ENCODE measurements at places on chromosomes 3 and 15. TPM values are rescaled to one million over a fixed set of nuclear protein-coding genes. Genes with fewer than 3 reads are reported as not detected.

GRCh38 chr3:152376351-152377183, 107.8 kb downstream of the MBNL1 start:
- no peak overlapping the region for H3K27ac ChIP-seq
- no peak overlapping the region for H3K4me3 ChIP-seq
- peaks cover 4% of the 10 kb centered on the region for H3K4me1 ChIP-seq
- H3K27me3 ChIP-seq, result no peaks in the 10 kb centered on the region

GRCh38 chr3:11699083-11699427, 55.3 kb upstream of the VGLL4 start:
- H3K4me1 ChIP-seq, result peaks cover 12% of the 10 kb centered on the region
- no peak overlapping the region for H3K4me3 ChIP-seq
- DNase-seq, result no peak
- H3K36me3 ChIP-seq, result no peaks in the 10 kb centered on the region

The C3orf80 gene
- 3.0 TPM for total RNA-seq

GRCh38 chr15:85805420-85805819, 10.7 kb upstream of the KLHL25 start:
- no peak overlapping the region for H3K4me3 ChIP-seq
- H3K36me3 ChIP-seq, result no peaks in the 10 kb centered on the region
- H3K27me3 ChIP-seq, result no peaks in the 10 kb centered on the region
- no peak for DNase-seq

- no peaks in the 10 kb centered on the region for H3K27me3 ChIP-seq
- no peak overlapping the region for H3K27ac ChIP-seq
- peaks cover 2% of the 10 kb centered on the region for H3K4me1 ChIP-seq
- DNase-seq, result no peak
- no peaks in the 10 kb centered on the region for H3K36me3 ChIP-seq
- no peak overlapping the region for H3K4me3 ChIP-seq
Observed at GRCh38 chr15:70320482-70320881, 222.8 kb upstream of the TLE3 start.

DNA sequence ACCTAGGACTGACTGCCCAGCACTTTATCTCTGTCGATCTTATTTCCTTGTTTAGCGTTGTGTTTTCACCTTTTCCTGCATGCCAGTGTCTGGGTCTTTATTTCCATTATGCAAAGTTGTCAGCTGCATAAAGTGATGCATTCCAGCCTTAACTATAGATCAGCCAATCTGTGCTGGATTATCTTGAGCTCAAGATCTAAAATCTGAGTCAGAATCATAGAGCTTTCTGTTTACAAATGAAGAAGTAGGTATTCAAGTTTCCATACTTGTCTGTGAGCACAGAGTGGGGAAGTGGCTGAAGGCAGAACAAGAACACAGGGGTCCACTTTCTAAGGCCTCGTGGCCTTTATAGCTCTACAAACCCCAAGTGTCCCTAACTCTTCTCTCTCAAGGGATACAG, 82.4 kb upstream of the PLCL2 start:
- no peak for DNase-seq
- no peak overlapping the region for H3K4me3 ChIP-seq
- no peaks in the 10 kb centered on the region for H3K27me3 ChIP-seq
- H3K36me3 ChIP-seq, result no peaks in the 10 kb centered on the region
- peaks cover 13% of the 10 kb centered on the region for H3K4me1 ChIP-seq
- H3K27ac ChIP-seq, result no peak overlapping the region

GRCh38 chr15:31341071-31341470, 14.4 kb downstream of the KLF13 start:
- no peaks in the 10 kb centered on the region for H3K27me3 ChIP-seq
- peaks cover 7% of the 10 kb centered on the region for H3K4me1 ChIP-seq
- DNase-seq, result no peak
- no peak overlapping the region for H3K27ac ChIP-seq
- no peak overlapping the region for H3K4me3 ChIP-seq
- no peaks in the 10 kb centered on the region for H3K36me3 ChIP-seq

The ARHGAP11A gene
- 43.1 TPM for total RNA-seq

GRCh38 chr15:73994912-73995622, 551 bp downstream of the PML start:
- peak overlapping the region; percentile 88 for H3K4me3 ChIP-seq
- H3K4me1 ChIP-seq, result peaks cover 9% of the 10 kb centered on the region
- peak overlapping the region; percentile 48 for H3K27ac ChIP-seq
- H3K27me3 ChIP-seq, result peaks cover 4% of the 10 kb centered on the region
- DNase-seq, result peak; percentile 28

DNA sequence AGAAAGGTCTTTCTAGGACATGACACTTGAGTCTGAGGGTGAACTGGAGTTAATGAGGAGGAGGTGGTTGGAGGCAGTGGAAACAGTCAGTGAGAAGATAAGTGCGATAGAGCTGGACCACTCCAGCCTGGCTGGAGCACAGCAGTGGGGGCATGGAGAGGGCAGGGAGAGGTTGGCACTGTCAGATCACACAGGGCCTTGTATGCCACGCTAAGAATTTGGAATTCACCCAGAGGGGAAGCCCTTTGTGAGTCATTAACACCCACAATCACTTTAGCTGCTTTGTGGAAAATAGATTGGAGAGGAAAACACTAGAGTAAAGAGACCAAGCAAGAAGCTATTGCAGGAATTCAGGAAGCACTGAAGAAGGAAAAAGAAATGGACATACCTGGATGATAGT, 83.3 kb downstream of the ZNF621 start:
- no peak overlapping the region for H3K4me3 ChIP-seq
- H3K4me1 ChIP-seq, result peaks cover 20% of the 10 kb centered on the region
- no peak for DNase-seq
- H3K27me3 ChIP-seq, result no peaks in the 10 kb centered on the region
- no peak overlapping the region for H3K27ac ChIP-seq

The SH2D7 gene
- not detected for total RNA-seq

DNA sequence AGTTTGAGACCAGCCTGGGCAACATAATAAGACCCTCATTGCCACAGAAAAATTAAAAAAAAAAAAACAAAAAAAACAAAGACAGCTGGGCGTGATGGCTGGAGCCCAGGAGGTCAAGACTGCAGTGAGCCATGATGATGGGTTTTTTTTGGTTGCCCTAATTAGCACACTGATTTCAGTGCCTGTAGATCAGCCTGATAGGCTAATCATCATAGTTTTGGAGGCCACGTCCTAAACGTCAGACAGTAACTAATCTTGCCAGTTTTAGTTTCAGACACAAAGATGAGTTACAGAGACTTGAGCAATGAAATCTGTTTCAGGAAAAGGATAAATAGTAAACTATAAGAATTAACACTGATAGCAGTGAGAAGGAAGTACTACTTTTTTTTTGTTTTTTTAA, 55.4 kb downstream of the LRCH3 start:
- no peak for DNase-seq
- H3K4me3 ChIP-seq, result no peak overlapping the region
- no peaks in the 10 kb centered on the region for H3K27me3 ChIP-seq
- H3K27ac ChIP-seq, result peak overlapping the region; percentile 3
- H3K36me3 ChIP-seq, result peaks cover 8% of the 10 kb centered on the region
- H3K4me1 ChIP-seq, result peaks cover 3% of the 10 kb centered on the region

- H3K27me3 ChIP-seq, result no peaks in the 10 kb centered on the region
- no peak overlapping the region for H3K4me3 ChIP-seq
- no peaks in the 10 kb centered on the region for H3K36me3 ChIP-seq
- no peak for DNase-seq
Observed at GRCh38 chr3:173743516-173743915, 346.0 kb downstream of the NLGN1 start.

The TMCO5A gene
- not detected for total RNA-seq

GRCh38 chr3:16770792-16771191, 114.0 kb upstream of the PLCL2 start:
- H3K27me3 ChIP-seq, result no peaks in the 10 kb centered on the region
- no peaks in the 10 kb centered on the region for H3K36me3 ChIP-seq
- peaks cover 13% of the 10 kb centered on the region for H3K4me1 ChIP-seq
- H3K27ac ChIP-seq, result no peak overlapping the region

The MEIS2 gene
- not detected for total RNA-seq

DNA sequence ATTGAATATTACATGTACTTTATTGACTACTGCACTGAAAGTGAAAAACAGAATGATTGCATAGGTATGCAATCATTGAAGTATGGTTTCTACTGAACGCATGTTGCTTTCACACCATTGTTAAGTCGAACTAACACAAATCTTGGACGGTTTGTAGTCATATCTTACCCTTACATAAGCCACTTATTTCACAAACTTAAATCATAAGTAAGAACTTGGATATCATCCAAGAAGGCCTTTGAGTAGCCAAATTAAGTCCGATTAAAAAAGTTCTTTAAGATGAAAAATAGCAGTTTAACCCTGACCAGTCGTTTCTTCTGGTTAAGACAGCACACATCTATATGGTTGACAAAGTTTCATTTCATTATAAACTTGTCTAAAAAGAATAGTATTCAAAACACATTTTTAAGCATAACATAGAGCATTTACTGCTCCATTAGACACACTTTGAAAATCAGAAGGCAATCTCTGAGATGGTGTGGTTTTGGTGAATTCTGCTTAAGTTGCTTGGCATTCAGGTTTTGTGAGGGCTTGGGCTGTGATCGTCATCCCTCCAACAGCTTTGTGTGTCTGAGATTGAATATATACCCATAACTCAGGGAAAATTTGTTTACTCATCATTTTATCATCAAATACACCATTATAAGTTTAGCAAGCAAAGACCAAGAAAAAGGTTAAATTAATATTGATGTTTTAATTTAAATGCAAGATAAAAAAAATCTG, 92.2 kb downstream of the NFKBIZ start:
- H3K27me3 ChIP-seq, result no peaks in the 10 kb centered on the region
- H3K27ac ChIP-seq, result no peak overlapping the region
- H3K36me3 ChIP-seq, result no peaks in the 10 kb centered on the region
- H3K4me3 ChIP-seq, result no peak overlapping the region
- DNase-seq, result no peak

DNA sequence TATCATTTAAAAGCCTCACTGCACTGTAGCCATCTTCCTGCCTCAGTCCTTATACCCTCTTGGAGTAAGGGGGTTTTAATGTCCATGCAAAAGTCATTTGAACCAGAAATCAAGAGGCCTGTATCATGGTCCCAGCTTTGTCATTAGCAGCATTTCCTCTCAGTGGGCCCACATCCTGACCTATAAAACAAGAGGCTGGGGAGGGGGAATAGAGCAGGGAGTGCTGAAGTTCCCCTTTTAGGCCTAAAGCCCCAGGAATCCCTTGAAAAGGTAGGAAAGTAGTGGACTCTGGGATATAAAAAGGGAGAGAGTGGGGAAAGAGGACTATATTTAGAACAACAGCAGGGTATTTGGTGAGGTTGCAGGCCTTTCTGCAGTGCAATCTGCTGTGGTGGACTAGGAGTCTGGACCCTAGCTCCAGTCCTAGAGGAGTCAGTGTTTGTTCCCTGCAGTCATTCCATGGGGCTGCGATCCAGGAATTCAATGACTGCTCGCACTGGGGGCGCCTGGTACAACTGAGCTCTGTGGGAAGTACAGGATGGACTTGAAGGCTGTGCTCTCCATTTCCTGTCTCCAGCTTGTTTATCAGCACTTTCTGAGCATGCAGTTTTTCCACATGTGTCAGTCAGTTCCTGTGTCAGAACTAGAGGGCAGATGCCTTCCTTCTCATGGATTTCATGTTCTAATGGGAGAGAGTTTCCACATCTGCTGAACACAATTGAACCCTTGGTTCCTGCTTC, 46.8 kb downstream of the PDHB start:
- no peak overlapping the region for H3K4me3 ChIP-seq
- H3K27ac ChIP-seq, result peak overlapping the region; percentile 22
- no peaks in the 10 kb centered on the region for H3K27me3 ChIP-seq
- peaks cover 18% of the 10 kb centered on the region for H3K4me1 ChIP-seq

DNA sequence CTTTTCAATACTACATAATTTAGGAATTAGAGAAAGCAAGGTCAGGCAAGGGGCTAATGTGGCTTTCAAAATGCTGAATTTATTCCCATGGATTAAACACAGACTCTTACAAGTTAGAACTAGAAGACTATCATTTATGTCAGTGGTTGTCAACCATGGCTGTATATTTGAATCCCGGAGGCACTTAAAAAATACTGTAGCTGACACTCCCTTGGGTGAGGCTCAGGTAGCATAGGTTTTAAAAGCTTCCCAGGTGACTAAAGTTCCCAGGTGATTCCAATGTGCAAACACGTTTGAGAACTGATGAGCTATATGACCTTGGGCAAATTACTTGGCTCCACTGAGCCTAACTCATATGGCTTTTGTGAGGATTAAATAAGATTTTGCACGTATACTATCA, 29.6 kb downstream of the AAGAB start:
- no peak overlapping the region for H3K27ac ChIP-seq
- no peaks in the 10 kb centered on the region for H3K36me3 ChIP-seq
- no peak for DNase-seq
- no peak overlapping the region for H3K4me3 ChIP-seq

The CCR8 gene
- not detected for total RNA-seq

- H3K27me3 ChIP-seq, result no peaks in the 10 kb centered on the region
- no peak overlapping the region for H3K4me3 ChIP-seq
- no peak overlapping the region for H3K27ac ChIP-seq
- no peaks in the 10 kb centered on the region for H3K4me1 ChIP-seq
Observed at GRCh38 chr15:99430881-99431401, 134.8 kb upstream of the MEF2A start.

- H3K36me3 ChIP-seq, result no peaks in the 10 kb centered on the region
- H3K27ac ChIP-seq, result no peak overlapping the region
- peaks cover 16% of the 10 kb centered on the region for H3K4me1 ChIP-seq
- peaks cover 33% of the 10 kb centered on the region for H3K27me3 ChIP-seq
- no peak for DNase-seq
Observed at GRCh38 chr15:101491734-101492640, 2.5 kb upstream of the PCSK6 start.

The OCA2 gene
- 0.69 TPM for total RNA-seq

The BDH1 gene
- 11.2 TPM for total RNA-seq

- 0 out of 2 replicates have a peak, but pooled peaks cover 3% of the 10 kb centered on the region for H3K36me3 ChIP-seq
- H3K27me3 ChIP-seq, result no peaks in the 10 kb centered on the region
- no peak for DNase-seq
- no peak overlapping the region for H3K27ac ChIP-seq
- H3K4me1 ChIP-seq, result peaks cover 50% of the 10 kb centered on the region
Observed at GRCh38 chr15:26623071-26623470, 149.8 kb downstream of the GABRB3 start.

DNA sequence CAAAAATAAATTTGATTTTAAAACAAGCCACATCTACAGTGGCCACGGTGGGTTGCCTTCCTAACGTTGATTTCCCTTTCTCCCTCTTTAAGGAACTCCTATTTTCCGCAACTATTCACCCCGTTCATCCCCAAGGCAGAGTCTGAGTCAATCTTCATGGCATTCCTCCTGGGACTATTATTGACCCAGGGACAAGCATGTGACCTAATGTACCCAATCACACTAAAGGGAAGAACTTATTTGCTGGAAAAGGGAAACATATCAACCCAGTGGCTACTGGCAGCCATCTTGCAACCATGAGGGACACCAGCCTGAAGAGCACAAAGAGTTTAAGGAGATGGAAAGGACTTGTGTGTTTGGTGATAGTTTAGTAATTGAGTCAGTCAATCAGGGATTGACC, 55.4 kb upstream of the ARHGEF3 start:
- H3K36me3 ChIP-seq, result no peaks in the 10 kb centered on the region
- H3K4me3 ChIP-seq, result no peak overlapping the region
- H3K4me1 ChIP-seq, result no peaks in the 10 kb centered on the region
- H3K27ac ChIP-seq, result no peak overlapping the region
